ENCODE measurements at places on chromosomes 2 and 18.
A peak's percentile ranks its signal among the peaks of the same experiment; 100 is the strongest.

GRCh38 chr2:237701859-237702390 is 74.5 kb downstream of the LRRFIP1 start:
- no peak for DNase-seq

DNA sequence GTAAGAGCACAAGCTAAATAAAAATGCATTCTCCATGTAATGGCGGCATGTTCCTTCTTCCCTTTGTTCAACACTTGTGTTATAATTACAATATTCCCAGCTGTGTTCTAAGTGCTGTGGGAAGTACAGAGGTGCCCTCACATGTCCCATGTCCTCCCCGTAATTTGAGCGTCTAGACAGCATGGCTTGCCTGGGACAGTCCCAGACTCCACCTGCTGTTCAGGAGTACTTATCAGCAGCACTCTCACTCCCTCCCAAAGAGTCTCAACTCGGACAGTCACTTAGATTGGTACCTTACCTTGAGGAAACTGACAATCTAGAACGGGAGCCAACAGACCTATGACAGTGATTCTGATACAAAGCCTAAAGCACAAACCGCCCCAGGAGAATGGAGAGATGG is 370.5 kb downstream of the EIPR1 start:
- no peak for DNase-seq

DNA sequence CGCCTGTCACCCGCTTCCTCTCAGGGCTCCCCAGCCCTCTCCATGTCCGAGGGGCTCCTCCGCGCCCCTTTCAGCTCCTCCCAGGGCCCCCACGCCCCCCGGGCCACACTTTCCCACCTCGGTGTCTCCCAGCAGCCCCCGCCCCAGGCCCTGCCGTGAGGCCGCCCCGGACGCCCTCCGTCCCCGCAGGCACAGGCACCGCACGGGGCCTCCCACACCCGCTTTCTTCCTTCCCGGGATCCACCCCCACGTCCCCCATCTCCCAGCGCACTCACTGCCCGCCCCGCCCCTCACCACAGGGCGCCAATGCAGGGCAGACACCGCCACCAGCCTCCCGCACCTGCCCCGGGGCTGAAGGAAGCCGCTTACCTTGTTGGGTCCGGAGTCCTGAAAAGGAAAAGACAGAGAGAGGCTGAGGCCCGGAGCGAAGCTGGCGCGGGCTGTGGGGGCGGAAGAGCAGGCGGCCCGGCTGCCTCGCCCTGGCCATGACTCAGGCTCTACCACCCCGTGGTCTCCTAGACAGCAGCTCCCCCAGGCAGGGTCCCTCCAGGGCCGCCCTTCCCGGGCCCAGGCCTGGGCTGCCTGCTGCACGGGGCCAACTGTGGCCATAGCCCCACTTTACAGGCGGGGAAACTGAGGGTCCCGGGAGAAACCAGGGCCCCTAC is 37.7 kb downstream of the KIF1A start:
- no peak for DNase-seq

- DNase-seq: no peak
Measured at GRCh38 chr2:190344276-190344827, 963 bp downstream of the INPP1 start.

GRCh38 chr2:85355073-85355410 is 473 bp downstream of the ELMOD3 start:
- no peak for DNase-seq

DNA sequence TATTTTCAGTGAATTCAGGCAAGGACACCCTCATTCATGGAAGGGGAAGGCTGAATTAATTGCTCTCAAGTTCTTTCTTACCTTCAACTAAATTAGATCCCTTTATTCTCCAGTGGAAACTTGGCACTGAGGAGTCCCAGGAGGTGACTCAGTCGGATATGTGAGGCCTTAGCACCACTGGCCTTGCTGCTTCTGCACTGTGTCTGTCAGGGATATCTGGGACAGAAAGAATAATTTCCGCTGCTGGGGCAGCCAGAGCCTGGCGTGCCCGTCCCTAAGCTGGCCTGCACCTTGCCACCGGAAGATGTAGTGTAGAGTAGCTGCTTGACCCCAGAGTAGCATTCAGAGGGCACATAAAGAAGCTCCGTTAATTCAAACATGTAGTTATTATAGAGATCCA is 53.4 kb downstream of the LIMS1 start:
- no peak for DNase-seq

- DNase-seq: peak; percentile 27
Measured at GRCh38 chr2:393711-394696, 106.1 kb upstream of the ALKAL2 start.

- DNase-seq: no peak
Measured at GRCh38 chr2:201572846-201573508, 70.3 kb downstream of the TMEM237 start.

DNA sequence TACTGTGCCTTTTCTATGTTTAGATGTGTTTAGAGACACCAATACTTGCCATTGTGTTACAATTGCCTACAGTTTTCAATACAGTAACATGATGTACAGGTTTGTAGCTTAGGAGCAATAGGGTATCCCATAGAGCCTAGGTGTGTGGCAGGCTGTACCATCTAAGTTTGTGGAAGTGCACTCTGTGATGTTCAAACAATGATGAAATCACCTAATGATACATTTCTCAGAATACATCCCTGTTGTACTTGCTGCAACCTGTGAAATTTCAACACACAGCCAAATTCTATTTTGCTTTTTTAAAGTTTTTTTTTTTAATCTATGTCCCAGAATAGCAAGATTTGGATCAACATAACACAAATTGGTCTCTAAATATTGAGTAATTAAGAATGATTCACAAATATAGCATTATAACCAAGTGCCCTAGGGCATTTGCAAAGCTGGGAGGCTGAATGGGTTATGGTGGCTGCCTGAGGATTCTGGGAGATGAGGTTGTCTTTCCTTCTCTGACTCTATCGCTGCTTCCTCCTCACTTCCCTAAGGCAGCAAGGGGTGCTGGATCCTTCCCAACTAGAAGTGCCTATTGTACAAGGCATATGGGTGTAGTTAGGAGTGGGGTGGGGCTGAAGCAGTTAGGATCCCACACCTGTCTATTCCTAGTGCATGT is 78.3 kb downstream of the SKA1 start:
- no peak for DNase-seq
